Fibroblast of villous mesenchyme (primary cell): ENCODE measurements at places on chromosomes 5 and 9. TPM values are rescaled to one million over a fixed set of nuclear protein-coding genes. Genes with fewer than 3 reads are reported as not detected.

DNA sequence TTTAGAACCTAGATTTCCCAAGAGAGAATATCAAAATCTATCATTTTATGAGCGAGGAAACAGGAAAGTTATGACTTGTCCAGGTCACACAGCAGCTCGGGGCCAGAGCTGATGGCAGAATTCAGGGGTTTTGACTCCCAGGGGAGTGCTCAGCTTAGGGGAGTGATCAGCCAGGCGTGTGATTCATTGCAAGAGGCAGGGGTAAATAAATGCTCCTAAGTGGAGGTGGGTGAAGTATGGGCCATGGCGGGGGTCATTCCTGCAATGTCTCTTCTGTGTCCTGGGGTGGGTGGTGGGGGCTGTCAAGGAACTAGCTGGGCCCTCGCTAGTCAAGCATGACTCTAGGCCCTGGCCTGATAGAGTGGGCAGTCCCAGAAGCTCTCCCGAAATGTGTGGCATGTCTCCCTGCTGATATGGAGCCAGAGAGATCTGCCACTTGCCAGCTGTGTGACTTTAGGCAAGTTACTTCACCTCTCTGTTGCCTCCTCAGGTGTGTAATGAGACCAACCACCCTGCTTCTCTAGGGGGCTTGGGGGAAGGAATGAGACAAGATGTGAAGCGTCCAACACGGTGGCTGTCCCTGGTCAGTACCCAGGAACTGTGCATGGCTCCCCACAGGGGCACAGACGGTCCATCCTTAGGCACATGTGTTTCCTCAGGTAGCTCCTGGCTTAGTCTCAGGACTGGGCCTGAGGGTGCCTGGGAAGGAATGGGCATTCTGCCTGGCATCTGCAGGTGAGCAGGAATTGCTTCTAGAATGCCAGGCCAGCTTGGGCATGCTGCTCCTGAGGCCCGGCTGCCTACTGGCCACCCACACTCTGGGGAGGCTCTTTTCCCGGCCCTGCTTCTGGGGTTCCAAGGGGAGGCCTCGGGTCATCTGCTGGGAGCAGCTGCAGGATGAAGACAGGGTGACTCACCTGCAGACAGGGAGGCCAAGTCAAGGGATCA is 36.5 kb upstream of the SH3PXD2B start:
- DNase-seq: no peak

GRCh38 chr5:130624805-130625204 is 540.3 kb downstream of the HINT1 start:
- DNase-seq: no peak

GRCh38 chr5:152523964-152524363 is 118.9 kb upstream of the NMUR2 start:
- DNase-seq: no peak

GRCh38 chr5:10056228-10056760 is 193.4 kb downstream of the ATPSCKMT start:
- DNase-seq: peak; percentile 11

GRCh38 chr5:93154535-93154934 is 426.5 kb downstream of the NR2F1-AS1 start:
- no peak for DNase-seq

- no peak for DNase-seq
These were observed 72.3 kb downstream of the SEMA5A start for GRCh38 chr5:9473624-9474023.

DNA sequence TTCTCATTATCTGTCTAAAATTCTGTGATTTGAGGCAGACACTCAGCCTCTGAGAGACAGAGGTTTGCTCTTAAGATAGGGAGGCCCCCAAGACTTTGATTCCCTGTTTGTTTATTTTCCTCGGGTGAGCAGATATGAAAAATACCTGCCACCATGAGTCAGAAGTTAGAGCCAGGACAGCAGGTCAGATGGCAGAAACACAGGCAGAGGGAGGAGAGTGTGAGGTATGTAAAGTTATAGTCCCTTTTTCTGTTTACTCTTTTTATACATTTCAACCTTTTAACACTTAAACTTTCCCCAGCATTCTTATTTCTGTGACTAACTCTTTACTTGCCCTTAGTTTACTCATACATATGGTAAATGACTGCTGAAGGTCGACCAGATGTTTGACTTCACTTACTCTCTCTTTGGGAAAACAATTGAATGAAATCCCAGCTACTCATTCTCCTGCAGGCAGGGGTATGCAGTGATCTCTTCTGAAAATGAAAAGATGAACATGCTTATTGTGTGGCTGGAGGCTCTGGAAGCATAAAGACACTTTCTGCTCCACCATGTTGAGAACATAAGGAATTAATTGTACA is 383.8 kb downstream of the NTRK2 start:
- no peak for DNase-seq

DNA sequence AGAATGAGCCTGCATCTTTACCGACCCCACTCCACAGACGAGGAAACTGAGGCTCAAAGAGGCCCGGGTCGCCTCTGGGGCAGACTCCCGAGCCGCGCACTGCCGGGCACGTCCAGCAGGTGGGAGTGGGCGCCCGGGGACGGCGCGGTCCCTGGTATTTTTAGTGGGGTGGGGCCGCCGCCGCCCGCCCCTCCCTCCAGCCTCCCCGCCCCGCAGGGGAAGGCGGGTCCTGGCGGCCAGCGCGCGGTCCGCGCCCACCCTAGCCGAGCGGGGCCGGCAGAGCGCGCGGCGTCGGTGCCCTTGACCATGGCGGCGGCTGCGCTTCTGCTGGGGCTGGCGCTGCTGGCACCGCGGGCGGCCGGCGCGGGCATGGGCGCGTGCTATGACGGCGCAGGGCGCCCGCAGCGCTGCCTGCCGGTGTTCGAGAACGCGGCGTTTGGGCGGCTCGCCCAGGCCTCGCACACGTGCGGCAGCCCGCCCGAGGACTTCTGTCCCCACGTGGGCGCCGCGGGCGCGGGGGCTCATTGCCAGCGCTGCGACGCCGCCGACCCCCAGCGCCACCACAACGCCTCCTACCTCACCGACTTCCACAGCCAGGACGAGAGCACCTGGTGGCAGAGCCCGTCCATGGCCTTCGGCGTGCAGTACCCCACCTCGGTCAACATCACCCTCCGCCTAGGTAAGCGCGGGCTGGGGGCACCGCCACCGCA is at the start of gene LAMC3:
LAMC3 (plus strand) TSS at position 266 of the 710 bp plus-strand sequence; CDS start at position 307, 41 bp downstream.
- DNase-seq: no peak

DNA sequence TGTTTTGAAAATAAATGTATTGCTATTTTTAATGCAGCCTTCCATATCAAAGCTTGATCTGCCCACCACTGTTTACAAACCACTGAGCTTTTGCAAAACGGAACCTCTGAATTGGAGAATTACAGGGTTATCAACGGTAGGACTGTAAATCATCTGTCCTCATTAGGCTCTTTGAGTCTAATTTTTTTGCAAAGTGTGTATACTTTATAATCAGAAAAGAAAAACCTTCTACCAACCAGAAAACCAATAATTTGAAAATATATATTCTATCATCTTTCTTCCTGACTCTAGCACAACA is 6.8 kb upstream of the SLC2A8 start:
- DNase-seq: no peak

- DNase-seq: peak; percentile 93
These were observed 35.6 kb upstream of the ATP6V1G1 start for GRCh38 chr9:114551750-114552685.

- peak; percentile 57 for DNase-seq
These were observed 167.9 kb downstream of the GLIS3 start for GRCh38 chr9:4131946-4132345.

GRCh38 chr5:145925353-145925752 is 11.0 kb upstream of the SH3RF2 start:
- DNase-seq: peak; percentile 90

GRCh38 chr5:180785794-180786221 is 16.8 kb downstream of the MGAT1 start:
- peak; percentile 33 for DNase-seq

DNA sequence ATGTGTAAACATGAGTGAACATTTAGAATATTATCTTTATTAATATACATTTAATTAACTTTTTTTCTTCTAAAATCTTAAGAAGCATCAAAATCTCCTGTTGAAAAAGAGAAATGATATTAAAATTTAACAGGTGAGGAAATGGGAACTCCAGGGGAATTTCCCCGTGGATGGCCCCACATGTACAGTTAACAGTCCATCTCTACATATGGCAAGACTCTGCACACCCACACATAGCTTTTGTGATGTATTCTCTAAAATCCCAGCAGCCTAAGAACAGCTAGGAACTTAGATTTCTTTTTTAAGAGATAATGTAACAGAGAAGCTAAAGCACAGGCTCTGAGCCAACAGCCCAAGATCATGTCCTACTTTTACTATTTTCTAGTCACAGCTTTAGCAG is 556.3 kb upstream of the RGMB start:
- DNase-seq: no peak

- DNase-seq: no peak
These were observed 508.2 kb downstream of the CDK5RAP2 start for GRCh38 chr9:120071760-120072159.

DNA sequence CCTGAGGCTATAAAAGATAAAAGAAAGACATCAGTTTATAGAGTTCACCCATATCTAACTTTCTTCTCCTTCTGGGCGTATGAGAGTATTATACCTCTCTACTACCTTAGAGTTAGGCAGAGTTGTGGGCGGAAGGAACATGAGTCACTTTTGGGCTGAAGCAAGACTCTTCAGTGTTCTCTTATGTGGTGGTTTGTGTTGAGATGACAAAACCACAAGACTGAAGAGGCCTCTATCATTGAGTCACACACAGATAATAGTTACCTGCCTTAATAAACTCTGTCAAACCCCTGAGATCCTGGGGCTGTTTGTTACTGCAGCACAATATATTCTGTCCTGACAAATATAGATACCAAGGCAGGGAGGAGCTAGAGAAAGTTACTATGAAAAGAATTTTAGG is 184.2 kb downstream of the EFNA5 start:
- DNase-seq: peak; percentile 34

DNA sequence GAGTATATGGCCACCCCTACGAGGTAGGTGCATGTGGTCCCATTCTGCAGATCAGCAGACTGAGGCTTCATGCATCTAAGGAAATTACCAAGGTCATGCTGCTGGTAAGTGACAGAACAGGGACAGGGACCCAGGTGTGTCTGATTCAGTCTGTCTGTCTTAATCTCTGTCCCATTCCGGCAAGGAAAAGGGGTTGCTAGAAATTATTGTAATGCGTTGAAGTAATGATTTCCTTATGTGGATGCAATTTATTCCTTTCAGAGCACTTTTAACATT is 76.8 kb downstream of the AMBP start:
- DNase-seq: no peak

The LVRN gene
- under 0.01 and 0.64 TPM in 2 replicates for total RNA-seq

The SLCO6A1 gene
- under 0.01 and 0.32 TPM in 2 replicates for total RNA-seq

The AFAP1L1 gene
- 10.8 and 11.9 TPM in 2 replicates for total RNA-seq

The COL23A1 gene
- total RNA-seq: not detected in 2 replicates

The AJM1 gene
- 0.86 and 1.3 TPM in 2 replicates for total RNA-seq

The LMX1B gene
- not detected in 2 replicates for total RNA-seq

The VCP gene
- total RNA-seq: 351 and 386 TPM in 2 replicates

The SAXO1 gene
- not detected in 2 replicates for total RNA-seq

The CDH6 gene
- total RNA-seq: 3.9 and 4.3 TPM in 2 replicates
